ENCODE measurements at places on chromosomes 12 and 14. TPM values are rescaled to one million over a fixed set of nuclear protein-coding genes. Genes with fewer than 3 reads are reported as not detected.

Gene APOF
- total RNA-seq, result 0.10 TPM

Gene PAPLN
- total RNA-seq, result 22.2 TPM

Gene PLA2G1B
- total RNA-seq, result 0.69 TPM

Gene WNK1
- 181 TPM for total RNA-seq

Gene GPRC5A
- 648 TPM for total RNA-seq

Gene LRRC10
- not detected for total RNA-seq

Gene SYCP3
- not detected for total RNA-seq

Gene RERGL
- not detected for total RNA-seq

Gene FAM186B
- total RNA-seq, result 0.13 TPM

Gene DNAH10
- total RNA-seq, result 0.39 TPM

GRCh38 chr12:28223025-28223554, 32.8 kb downstream of the CCDC91 start:
- no peak for DNase-seq

DNA sequence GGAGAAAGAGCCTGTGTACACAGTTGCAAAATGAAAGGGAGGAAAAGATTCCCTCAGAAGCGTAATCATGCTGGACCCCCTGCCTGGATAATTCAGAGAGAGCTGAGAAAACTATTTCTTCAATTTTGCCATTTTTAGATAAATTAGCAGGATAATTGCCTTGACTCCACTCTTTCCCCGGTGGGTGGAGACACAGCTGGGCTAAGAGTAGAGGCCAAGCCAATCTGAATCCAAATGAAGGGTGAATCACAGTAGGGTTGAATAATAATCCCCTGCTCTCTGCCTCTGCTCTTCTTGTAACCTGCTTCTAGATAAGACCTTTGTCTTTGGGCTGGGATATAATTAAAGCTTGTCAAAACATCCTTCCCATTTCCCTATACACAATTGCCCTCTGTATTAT, 150.1 kb downstream of the CAPZA3 start:
- DNase-seq, result no peak

DNA sequence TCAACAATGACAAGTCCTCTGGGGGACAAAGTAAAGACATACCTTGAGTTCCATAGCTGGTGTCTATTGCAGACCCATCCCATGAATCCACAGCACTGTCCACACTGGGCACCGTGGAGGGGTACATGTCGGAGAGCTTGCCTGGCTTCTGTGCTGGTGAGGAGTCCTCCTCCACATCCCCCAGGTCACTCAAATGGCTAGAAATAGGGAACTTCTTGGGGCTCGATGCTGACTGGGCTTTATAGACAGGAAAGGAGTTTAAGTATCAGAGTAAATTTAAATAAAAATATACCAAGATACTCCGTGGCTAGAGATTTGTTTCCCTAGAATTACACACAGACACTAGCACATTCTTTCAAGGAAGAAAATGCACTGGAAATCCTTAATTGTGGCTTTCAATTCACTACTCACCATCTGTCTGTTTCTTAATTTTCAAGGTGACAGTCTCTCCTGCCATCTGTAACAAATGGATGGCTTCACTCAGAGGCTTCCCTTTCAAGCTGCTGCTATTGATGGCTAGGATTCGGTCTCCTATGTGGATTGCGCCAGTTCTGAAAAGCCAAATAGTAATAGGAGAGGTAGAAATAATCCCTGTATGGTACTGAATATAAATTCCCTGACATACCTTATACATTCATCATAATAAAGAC, 90.1 kb downstream of the HELB start:
- no peak for DNase-seq

GRCh38 chr14:99875421-99875820, 82.2 kb downstream of the EML1 start:
- no peak for DNase-seq

DNA sequence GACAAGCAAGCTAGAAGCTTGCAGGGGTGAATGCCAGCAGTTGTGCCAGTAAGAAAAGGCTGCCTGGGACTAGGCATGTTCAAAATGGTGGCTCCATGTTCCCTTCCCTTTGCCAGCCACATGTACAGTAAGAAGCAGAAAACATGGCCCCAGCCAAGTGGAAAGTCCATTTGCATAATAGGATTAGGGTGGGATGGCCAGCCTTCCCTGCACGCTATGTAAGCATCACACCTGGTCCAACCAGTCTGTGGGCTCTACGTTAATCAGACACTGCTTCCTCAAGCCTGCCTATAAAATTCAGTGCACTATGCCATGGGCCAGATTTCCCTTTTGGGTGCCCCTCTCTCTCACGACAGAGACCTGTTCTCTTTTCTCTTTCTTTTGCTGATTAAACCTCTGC, 288.4 kb downstream of the GXYLT1 start:
- no peak for DNase-seq

DNA sequence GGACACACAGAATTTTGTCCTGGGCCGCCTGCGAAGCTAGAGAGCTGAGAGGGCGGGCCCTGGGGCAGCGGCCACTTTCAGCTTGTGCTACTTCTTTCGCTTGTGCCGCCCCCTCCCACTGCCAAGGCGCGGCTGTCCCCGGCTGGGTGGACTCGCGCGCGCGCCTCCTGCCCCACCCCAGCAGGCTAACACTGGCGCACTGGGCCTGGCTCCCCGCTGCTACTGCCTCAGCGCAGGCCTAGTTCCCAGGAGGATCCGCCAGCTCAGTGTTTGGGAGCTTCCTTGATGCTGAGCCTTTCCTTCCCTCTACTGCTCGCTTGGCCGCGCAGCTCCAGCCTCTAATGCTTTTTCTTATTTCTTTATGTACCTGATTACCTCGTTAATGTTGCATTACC, 27.4 kb upstream of the METAP2 start:
- DNase-seq, result no peak

DNA sequence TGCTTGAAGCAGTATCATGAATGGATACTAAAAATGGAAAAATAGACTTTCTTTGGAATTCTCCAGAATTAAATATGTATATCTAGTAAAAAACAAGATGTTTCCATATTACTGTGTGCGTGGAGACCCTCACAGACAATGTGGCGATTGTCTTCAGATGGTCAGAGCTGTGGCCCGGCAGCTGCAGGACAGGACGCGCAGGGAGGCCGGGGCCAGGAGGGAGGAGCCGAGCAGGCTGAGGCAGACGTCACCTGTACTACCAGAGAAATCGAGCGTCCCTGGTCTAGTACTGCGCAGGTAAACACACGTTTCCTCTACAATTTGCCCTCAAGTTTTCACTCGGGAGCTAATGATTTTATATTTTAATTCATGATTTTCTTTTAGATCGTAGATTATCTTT, 22.8 kb downstream of the DDX51 start:
- DNase-seq, result no peak

GRCh38 chr12:57621497-57622292, 10.5 kb downstream of the ARHGEF25 start:
- no peak for DNase-seq

GRCh38 chr12:104222976-104223375, 7.4 kb downstream of the TXNRD1 start:
- DNase-seq, result no peak

DNA sequence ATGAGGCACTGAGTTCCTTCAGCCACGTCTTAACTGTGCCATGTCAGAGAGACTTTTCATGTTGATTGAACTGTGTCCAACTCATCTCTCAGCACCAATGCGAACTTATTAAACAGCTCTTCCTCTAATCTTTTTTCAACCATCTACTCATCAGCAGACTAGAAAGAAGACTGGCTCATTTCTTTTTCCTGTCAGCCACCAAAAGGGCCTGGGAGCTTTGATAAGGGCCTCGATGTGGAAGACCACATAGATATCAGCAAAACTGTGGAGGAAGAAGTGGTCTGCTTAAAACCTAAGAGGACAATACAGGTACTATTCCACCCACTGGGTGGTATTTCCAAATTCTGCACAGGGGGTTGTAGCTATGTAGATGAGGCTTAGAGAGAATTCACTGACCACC, 3.6 kb upstream of the PLXNC1 start:
- DNase-seq, result no peak

GRCh38 chr14:74437496-74438053, 11.6 kb upstream of the SYNDIG1L start:
- DNase-seq, result no peak

- no peak for DNase-seq
Measured at GRCh38 chr14:104977681-104978653, at the start of gene AHNAK2. Gene AHNAK2, minus strand, starts transcription at chr14:104978374. Its CDS starts 137 bp downstream, at chr14:104978237.

DNA sequence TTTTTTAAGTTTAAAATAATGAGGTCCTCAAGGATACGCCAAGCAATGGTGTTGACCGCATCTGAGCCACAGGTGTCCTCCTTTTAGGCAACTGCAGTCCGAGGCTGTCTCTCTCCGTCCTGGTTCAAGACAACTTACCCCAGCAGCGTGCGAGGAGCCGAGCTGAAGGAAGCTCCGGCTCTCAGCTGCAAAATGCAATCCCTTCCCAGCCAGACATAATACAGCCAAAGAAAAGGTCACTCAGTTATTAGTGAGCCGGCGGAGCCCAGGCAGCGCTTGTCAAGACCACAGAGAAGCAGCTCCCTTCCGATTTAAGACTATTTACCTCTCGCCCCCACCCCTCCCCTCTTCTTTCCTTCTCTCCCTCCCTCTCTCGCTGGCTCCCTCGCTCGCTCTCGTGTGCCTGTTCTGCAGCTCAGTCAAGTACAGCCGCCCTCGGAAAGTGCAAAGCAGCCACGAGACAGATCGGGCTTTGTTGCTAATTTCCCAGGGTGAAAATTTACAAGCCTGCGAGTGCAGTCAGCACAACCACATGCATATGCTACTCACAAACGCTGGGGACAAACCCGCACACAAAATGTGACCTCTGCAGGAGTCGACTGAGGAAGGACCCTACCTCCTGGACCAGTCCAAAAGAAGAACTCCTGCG, 363 bp upstream of the LMO3 start:
- DNase-seq, result no peak

GRCh38 chr14:77526266-77526665, 27.6 kb upstream of the ISM2 start:
- DNase-seq, result no peak

DNA sequence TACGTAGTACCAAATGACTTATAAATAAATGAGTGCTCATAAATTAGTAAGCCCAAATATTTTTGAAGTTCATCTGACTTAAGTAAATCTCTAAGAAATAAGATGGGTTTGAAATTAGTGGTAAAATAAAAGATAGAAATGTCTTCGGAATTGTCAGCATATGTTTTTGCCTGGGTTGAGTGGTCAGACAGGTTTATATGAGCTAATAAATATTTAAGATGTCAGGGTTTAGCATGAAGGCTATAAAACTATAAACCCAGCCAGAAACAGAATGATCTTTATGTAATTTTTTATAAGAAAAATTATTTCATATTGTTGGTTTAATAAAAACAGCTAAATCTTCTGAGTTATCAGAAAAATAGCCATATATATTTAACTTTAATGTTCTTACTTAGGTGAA, 37.3 kb downstream of the JAG2 start:
- no peak for DNase-seq

GRCh38 chr12:45915405-45915804, 75.0 kb downstream of the SCAF11 start:
- no peak for DNase-seq

GRCh38 chr14:69014829-69015259, 35.7 kb upstream of the ACTN1 start:
- no peak for DNase-seq

DNA sequence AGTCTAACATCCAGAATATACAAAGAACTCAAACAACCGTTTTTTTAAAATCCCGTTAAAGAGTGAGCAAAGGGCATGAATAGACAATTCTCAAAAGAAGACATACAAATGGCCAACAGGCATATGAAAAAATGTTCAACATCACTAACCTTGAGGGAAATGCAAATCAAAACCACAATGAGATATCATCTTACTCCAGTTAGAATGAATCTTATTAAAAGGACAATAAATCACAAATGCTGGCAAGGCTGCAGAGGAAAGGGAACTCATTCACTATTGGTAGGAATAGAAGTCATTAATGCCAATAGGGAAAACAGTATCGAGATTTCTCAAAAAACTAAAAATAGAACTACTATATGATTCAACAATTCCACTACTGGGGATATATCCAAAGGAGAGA, 520.1 kb downstream of the RMST start:
- no peak for DNase-seq

DNA sequence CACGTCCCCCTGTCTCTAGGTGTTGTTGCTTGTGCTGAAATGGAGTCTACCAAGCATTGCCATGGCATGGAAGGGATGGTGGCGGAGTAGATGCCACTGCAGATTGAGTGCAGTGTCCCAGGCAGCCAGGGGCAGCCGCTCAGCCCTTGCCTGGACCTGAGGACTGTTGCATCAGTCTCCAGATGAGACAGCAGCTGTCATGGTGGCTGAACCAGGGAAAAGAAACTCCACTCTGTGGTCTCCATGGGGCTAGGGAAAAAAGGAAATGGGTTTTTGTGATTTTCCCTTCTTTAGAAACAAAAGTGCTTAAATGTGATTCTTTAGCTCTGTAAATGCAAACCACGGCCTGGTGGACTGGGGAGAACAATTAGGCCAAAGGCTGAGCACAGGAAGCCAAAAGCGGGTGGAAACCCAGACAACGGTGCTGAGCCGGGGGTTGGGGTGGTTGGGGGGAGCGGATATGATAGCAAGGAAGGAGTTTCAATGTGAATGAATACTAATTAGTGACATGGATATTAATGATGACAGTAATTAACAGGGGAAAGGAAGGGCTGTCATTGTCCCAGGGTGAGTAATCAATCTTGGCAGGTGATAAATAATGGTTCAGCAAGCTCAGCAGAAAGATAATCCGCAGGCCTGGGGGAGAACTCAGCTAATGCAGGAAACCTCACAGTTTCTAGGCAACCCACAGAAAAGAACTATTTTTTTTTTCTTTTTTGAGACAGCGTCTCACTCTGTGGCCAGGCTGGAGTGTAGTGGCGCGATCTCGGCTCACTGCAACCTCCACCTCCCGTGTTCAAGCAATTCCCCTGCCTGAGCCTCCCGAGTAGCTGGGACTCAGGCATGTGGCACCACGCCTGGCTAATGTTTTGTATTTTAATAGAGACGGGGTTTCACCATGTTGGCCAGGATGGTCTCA, 442.6 kb downstream of the DPF3 start:
- no peak for DNase-seq

DNA sequence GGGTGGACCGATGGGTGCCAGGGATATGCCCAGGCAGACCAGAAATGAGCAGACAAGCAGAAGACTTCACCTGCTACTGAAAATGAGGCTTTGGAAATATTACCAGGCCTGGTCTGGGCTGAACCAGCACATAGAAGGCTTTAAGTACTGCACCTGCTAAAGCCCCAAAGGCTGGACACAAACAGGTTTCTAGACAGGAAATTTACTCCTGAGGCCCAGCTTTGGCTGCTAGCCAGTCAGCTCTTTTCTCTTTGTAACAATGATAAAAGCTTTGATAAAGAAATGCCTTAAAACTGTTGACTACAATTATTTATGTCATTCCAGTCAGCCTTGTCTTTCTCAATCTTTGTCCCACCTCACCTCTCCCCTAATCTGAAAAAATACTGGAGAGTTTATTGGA, 228.9 kb upstream of the EGLN3 start:
- no peak for DNase-seq

DNA sequence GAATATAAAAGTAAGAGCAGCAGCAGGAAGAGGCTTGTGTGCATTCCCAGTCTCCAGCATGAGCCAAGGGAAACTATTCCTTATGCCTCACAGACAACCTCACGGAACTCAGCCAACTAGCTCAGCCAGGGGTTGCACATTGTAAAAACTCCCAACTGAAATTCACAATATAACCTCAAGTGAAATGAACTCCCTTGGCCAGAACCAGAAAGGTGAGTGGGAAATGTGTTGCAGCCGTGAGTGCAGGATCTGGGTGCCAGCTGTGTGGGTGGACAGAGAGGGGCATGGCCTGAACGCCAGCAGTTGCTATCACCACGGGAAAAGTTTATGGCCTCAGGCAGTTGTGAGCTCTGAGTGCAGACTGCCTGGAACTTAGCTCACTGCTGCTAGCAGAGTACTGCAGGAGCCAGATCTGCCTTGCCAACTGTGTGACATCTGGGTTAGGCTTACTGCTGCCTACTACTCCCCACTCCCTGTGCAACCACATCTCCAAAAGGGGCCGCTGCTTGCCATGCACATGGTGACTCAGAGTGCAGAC, 2.3 kb upstream of the CLEC1A start:
- no peak for DNase-seq
